ENCODE measurements at places on chromosomes 12 and 14.

- no peak for DNase-seq
Measured at GRCh38 chr12:117344716-117345115, 16.7 kb downstream of the NOS1 start.

- DNase-seq, result no peak
Measured at GRCh38 chr14:54564071-54564867, 2.7 kb upstream of the SAMD4A start.

DNA sequence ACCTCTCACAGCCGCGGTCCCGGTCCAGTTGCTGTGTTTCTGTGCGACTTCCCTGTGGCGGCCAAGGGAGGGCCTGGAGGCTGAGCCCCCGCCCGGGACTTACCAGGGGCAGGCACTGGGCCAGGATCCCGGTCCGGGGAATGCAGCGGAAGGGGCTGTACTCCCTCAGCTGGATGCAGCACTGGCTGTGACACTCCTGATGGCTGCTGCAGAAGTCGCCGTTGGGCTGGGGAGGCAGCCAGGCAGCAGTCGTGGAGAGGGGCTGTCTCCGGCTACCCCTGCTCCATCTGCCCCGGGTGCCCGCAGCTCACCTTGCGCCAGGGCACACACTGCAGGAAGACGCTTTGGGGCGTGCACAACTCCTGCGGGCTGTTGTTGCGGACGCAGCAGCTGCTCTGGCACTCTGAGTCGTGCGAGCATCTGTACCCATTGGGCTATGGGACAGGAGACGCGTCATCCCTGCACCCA, 6.2 kb downstream of the LRCOL1 start:
- DNase-seq, result no peak

GRCh38 chr12:125104982-125105381, 39.7 kb downstream of the AACS start:
- DNase-seq, result no peak

- no peak for DNase-seq
Measured at GRCh38 chr12:128019996-128020544, 246.9 kb upstream of the TMEM132C start.

- no peak for DNase-seq
Measured at GRCh38 chr14:27318774-27319420, 721.1 kb upstream of the NOVA1 start.

DNA sequence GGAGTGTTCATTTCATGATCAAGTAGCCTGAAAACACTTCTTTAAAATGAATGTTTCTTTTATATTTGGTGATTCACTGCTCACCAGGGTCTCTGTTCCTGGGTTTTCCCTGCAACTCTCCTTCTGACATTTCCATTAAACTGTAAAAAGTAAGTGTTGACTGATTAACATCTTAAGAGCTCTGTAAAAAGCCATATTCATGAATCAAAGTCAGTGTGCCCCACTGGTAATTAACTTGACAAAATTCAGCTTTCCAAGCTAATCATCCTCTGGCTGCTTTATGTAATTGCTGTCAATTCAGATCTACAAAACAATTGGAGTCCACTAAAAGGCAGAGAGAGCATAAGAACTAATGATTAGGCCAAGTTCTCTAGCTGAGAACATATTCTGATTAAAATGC, 41.6 kb downstream of the CNTN1 start:
- no peak for DNase-seq

DNA sequence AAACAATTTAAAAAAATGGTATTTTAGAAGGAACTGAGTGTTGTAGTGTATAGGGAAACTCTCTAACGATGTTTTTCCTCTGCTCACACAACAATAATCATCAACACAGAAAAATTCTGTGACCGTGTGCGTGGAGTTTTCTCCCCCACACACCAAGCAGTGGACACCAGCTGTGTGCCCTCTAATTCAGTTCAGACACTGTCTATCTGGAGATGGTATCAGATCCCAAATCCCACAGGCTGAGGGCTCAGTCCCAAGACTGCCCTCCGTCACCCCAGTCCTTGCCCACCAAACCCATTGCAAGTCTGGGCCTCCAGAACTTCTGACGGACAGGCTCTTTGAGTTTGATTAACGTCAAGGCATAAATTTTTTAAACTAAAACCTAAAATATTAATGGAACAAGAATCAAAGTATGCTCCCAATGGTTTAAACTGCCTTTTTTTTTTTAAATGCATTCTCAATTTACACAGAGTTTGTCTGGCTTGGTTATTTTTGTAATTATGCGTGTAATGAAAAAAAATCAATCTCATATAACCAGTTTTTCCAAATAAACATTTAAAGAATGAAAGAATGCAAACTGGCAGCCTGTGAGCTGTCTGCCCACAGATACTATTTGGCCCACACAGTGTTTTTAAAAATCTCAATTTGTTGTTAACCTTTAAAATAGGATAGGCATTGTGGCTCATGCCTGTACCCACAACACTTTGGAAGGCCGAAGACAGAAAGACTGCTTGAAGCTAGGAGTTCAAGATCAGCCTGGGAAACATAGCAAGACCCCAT, 19.2 kb downstream of the BLTP3B start:
- DNase-seq, result no peak

- no peak for DNase-seq
Measured at GRCh38 chr12:51726161-51726560, 122.4 kb downstream of the FIGNL2 start.

GRCh38 chr12:49578471-49579112, 10.7 kb upstream of the MCRS1 start:
- no peak for DNase-seq

DNA sequence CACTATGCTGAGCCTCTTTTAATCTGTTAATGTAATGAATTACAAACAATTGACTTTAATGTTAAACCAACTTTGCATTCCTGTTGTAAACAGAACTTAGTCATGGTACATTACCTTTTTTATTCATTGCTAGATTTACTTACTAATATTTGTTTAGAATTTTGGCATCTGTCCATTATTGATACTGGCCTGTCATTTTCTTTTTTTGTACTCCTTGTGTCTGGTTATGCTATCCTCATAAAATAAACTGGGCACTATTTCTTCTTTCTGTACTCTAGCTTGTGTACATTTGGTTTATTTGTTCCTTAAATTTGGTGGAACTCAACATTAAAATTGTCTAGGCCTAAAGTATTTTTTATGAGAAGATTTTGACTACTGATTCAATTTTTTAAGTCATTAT, 32.1 kb downstream of the SPATA7 start:
- DNase-seq, result no peak

- DNase-seq, result no peak
Measured at GRCh38 chr14:70268760-70269159, 80.0 kb upstream of the SLC8A3 start.

- peak; percentile 15 for DNase-seq
Measured at GRCh38 chr14:61614693-61615092, 80.6 kb upstream of the HIF1A start.

DNA sequence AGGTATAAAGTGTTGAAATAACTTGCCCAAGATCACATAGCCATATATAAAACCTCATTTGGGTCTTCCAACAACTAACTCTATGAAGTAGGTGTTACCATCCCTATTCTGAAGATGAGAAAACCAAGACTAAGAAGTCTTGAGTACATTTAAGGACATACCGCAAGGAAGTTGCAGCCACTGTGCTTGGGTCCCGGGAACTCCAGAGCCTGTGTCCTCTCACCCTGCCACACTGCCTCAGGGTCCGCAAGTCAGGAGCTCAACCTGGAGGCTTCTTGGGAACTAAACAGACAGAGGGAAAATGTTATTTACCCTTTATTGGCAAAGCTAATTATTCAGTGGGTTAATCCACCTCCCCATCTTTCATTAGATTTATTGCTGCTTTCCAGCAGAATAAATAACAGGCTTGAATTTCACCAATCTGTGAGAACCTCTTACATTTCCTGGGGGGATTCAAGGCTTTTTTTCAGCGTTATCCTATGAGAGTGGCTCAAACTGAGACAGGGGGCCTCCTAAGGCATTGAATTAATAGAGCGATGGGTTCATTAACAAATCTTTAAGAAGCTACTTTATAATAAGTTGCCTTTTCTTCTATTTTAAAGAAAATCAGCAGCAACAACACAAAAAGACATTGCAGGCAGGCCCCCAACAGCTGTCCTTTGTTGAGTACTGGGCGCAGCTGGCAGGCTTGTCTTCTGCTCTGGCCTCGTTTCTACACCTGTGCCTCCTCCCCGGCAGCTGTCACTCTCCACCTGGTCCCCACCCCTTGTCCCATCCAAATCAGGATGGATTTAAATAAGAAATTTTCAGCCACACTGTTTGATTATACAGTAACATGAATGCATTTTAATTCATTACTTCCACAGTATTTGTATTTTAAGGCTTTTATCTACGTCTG, 25.3 kb downstream of the PHLDA1 start:
- no peak for DNase-seq

GRCh38 chr14:70827347-70827746, 18.0 kb upstream of the MAP3K9 start:
- no peak for DNase-seq

DNA sequence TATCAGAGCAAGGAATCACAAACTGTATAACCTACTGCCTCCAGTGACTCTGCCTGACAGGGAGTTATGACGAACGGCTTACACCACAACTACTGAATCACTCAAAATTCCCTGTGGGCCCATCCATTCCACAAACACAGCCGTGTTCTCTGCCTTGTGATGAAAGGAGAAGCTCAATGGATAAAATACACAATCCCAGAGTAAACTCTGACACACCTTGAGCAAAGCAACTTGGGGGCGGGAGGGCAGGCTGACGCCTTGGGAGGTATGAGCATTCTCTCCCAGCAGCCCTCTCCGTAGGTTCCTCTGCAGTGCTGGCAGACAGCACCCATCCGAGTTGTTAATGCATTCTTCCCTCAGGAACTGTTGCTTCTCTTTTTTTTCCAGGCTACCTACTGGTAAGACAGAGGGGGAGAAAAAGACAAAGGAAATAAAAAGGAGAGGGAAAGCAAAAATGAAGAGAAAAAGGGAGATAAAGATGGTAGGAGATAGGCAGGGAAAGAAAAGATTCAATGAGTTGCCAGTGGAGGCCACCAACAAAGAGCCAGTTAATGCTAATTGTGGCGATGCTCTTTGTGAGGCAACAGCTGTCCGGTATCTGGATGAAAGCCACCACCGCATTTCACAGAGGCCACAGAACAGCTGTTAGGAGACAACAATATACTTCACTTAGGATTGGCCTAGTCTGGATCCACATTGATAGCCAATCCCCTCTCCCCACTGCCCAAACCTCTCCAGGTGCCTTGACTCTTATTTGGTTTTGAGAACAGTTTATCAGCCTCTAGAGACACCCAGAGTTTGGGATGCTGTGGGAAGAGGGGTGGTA, 4.7 kb upstream of the DIO2 start:
- no peak for DNase-seq

DNA sequence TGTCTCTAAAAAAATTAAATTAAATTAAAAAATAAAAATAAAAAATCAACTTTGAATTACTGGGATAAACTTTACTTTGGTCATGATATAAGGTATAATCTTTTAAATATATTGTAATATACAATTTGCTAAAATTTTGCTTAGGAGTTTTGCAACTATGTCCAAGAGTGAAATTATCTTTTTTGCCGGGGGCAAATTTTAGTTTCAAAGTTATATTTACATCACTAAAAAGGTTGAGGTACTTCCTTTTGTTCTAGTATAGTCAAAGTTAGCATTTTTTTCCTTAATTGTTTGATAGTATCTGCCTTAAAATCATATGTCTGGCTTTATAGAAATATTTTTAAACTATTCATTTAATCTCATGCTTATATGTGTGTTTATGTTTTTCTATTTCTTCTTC, 17.6 kb upstream of the OR10AD1 start:
- no peak for DNase-seq

DNA sequence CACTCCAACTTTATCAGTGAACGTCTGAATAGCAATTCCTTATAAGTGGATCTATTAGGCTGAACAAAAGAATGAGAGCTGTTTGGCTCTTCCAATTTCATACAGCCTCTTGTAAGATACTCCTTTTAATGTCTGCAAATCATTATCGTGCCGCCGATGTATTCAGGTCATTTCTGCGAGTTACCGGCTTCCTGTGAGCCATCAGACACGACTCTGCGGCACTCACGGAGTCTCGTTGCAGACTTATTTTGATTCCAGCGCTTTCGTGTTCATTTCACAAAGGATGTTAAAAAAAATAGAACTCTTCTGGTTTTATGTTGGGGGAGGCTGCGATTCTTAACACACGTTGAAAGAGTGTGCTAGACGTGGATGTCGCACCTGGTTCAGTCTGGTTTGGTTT, 106.6 kb downstream of the GLT1D1 start:
- no peak for DNase-seq

DNA sequence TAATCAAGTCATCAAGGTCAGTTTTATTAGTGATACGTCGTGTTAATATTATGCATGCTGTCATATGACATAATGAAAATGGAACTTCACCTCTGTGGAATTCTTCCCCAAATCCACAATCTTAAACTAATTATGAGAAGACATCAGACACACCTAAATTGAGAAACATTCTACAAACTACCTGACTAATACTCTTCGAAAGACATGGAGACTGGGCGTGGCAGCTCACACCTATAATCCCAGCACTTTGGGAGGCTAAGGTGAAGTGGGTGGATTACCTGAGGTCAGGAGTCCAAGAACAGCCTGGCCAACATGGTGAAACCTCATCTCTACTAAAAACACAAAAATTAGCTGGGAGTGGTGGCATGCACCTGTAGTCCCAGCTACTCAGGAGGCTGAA, 33.3 kb upstream of the KRAS start:
- no peak for DNase-seq

DNA sequence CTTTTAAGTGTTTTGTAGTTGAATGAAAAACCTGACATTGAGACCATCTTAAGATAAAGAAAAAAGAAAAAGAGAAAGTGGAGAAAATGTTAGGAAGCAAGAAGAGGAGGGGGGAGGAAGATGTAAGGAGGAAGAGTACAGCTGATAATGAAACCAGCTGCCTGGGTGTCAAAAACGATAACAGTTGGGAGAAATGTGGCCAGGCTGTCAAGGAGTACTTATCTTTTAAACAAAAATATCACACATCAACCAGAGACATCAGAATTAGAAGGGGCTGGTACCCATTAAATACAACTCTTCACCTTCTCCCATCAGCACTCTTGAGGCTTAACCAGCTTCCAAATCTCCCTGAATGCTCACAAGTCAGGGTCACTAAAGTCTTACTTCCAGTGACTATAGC, 4.5 kb downstream of the SLC11A2 start:
- DNase-seq, result no peak

- no peak for DNase-seq
Measured at GRCh38 chr12:108231109-108231905, 102.2 kb downstream of the WSCD2 start.

DNA sequence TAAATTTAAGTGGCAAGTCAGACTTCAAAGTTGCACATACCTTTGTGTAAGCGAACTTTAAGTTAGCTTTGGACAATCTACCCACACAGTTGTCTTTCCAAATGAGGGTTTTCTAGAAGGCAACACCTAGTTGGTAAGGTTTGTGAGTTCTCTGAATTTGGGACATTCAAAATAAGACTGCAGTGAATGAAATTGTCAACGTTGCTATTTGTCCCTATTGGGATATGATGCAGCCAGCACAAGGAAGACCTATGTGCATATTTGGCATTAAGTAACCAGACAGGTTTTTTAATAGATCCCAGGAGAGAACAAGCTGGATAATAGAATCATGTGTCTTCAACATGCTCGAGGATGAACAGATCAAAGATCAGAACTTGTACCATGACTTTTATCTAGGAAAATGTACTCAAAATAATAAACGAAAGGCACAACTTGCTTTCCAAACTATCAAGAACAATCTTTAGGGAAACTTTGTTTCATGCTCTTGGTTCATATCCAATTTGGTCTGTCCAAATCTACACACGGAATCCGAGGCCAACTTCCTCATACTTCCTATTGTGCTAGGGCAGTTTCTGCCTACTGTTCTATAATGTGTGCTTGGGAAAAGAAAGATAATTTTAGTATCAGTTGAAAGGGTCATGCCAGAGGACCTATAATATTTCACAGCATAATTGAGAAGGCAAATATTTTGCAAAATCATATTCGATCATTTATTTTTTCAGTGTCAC, 284.2 kb upstream of the SOX5 start:
- DNase-seq, result no peak

Measured in upper lobe of left lung (tissue), 6 donors.